CD4-positive, alpha-beta T cell treated with Interleukin-6 at 100 ng/mL for 8 hours (primary cell): ENCODE measurements at places on chromosomes 4 and X.

- no peak for DNase-seq
Measured at GRCh38 chrX:70720721-70721120, 187.8 kb downstream of the TEX11 start.

DNA sequence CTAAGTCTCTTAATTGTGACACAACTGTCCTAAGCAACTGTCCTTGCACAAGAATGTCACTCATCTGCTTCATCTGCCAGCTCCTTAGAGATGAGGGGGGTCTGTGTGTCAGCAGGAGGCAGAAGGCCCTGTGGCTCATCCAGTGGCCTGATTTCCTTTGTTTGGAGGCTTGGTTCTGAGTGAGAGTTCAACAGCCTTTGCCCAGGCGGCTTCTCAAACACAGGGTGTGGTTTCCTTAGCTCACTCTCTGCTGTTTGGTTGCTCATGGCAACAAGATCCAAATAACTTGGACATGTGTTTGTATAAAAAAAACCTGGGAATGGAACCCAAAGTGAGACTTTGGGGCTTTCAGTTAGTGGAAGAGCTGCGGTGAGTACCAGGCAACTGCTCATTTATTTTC is 46.6 kb downstream of the MAP7D3 start:
- peak; percentile 25 for DNase-seq

GRCh38 chr4:1746919-1747602 is 25.7 kb downstream of the TACC3 start:
- DNase-seq: no peak

DNA sequence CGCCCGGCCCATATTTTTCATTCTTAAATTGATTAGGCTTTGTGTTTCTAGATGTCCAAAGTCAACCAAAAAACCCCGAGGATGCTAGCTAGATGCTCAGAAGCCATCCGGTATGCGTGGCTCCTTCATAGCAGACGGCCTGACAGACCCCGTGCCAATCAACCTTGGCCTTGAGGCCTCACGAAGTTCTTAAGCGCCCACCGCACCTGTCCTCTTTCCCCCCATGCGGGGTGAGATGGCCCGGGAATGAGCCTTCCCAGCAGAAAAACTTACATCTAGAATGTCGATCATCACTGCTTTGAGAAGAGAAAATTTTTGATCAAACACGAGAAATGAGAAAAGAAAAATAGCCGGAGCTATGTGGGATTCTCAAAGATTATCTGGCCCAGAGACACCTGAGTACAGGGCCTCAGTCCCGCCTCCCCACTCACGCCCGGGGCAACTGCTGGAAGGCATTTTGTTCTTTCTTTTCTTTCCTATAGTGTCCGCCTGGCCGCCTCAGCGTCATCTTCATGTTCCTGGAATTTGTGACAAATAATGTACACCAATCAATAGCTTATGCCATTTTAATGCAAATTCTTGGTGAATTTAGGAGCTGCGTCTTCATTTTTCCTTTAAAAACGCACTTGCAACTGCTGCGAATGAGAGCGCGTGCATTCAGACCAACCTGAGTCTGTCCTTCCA is 1.6 kb upstream of the NAT8L start:
- DNase-seq: no peak

DNA sequence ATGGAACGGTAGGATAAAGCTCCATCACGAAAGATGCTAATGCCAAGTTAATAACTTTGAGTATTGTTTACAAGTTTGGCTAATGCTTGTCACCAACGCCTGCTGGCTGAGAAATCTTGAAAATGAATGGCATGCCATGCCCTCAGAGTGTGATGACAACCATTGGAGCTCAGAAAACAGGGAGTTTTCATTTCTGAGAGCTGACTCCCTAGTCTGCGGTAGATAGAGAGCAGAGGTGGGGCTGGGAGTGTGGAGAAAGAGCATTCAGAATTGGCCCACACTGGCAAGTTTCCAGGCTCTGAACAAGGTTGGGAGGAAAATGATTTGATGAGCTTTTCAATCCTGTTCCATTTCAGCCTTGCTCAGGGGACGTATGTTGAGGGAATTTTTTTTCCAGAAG is 183.9 kb downstream of the CPEB2 start:
- DNase-seq: no peak

GRCh38 chr4:128241019-128241418 is 46.6 kb downstream of the PGRMC2 start:
- DNase-seq: no peak

- no peak for DNase-seq
Measured at GRCh38 chr4:43547561-43547960, 655.0 kb downstream of the GRXCR1 start.

DNA sequence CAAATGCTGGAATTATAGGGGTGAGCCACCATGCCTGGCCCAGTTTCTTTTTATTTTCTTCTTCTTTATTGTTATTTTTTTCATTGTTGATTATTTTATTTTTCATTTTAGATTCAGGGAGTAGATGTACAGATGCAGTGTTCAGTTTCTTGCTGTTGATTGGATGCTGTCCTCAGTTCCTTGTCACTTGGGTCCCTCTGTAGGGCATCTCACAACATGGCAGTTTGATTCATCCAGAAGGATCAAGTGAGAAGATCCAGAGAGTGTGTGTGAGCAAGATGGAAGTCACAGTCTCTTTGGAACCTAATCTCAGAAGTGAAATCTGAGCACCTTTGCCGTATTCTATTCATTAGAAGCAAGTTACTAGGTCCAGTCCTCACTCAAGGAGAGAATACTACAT is 20.9 kb downstream of the HMGB3 start:
- DNase-seq: no peak

DNA sequence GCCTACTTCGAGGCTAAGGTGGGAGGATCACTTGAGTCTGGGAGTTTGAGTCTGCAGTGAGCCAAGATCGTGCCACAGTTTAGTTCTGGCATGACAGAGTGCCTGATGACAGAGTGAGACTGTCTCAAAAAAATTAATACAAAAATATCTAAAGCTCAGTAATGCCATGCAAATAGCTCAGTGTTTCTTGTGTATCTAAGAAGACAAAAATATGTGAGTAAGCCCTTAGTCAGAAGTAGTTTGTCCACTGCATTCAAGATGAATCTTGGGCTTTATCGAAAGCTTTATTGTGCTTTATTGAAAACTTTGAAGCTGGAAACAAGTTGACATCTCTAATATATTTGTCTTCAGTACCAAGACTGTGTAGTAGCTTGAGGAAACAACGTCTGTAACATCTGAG is 115.9 kb downstream of the GPAT3 start:
- DNase-seq: no peak

DNA sequence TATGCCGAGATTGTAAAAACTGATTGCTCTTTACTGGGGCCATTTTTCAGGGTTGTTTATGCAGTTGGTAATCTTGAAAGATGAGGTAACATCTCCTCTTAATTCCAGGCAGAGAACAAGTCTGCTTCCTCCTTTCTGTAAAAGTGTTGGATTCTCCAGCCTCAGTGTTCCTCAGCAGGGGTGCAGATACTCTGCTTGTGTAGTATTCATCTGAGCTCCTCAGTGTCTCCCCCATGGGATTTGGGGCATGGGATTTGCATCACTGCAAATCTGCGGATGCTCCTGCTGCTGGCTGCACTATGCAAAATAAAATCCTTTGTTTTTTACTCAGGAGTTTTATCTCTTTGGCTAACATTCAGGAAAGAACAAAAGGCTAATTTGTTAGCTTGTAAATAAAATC is 104.9 kb upstream of the ATP8A1 start:
- DNase-seq: no peak

DNA sequence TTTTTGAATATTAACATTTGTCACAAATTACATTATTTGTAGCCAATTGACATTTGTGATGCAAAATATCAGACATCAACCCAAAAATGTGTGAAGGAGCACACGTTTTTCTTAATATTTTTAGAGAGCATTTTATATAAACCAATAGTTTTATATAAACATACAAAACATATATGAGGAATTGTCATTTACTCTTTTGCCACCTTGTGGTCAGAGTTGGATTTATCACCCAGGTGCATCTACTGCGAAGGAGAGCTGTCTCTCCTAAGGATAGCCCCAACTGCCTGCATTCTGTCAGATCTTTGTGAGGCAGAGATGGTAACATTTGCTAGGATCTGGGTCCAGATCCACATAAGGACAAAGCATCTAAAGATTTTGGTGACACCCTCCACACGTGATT is 2.5 kb upstream of the USP27X start:
- DNase-seq: peak; percentile 24

- DNase-seq: no peak
Measured at GRCh38 chrX:128543114-128543513, 490.9 kb upstream of the ACTRT1 start.

DNA sequence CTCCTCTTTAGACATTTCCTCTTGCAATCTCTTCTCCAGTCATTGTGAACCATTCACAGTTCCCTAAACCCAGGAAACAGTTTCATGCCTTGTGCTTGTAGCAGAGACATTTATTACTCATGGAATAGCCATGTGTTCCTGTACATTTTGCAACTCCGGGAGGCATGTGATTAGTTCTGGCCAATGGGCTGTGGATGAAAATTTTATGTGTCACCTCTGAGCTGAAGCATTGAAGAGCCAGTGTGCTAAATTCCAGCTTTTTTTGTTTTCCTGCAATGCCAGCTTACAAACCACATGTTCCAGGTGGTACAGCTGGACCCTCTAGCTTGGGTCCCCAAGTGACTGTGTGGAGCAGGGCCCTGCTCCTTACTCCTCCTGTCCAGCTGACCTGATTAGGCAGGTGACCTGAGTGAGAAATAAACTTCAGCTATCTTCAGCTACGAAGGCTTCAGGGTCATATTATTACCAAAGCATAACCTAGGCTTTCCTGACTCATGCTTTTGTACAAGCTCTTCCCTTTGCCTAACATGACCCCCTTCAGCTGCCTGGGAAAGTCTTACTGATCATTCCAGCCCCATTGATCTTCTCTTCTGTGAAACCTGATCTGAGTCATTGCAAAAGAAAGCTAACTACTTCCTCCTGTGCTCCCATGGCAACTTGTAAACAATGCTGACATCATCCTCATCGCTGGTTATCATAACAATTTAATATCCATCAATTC is 200.4 kb downstream of the PTTG2 start:
- peak; percentile 57 for DNase-seq

DNA sequence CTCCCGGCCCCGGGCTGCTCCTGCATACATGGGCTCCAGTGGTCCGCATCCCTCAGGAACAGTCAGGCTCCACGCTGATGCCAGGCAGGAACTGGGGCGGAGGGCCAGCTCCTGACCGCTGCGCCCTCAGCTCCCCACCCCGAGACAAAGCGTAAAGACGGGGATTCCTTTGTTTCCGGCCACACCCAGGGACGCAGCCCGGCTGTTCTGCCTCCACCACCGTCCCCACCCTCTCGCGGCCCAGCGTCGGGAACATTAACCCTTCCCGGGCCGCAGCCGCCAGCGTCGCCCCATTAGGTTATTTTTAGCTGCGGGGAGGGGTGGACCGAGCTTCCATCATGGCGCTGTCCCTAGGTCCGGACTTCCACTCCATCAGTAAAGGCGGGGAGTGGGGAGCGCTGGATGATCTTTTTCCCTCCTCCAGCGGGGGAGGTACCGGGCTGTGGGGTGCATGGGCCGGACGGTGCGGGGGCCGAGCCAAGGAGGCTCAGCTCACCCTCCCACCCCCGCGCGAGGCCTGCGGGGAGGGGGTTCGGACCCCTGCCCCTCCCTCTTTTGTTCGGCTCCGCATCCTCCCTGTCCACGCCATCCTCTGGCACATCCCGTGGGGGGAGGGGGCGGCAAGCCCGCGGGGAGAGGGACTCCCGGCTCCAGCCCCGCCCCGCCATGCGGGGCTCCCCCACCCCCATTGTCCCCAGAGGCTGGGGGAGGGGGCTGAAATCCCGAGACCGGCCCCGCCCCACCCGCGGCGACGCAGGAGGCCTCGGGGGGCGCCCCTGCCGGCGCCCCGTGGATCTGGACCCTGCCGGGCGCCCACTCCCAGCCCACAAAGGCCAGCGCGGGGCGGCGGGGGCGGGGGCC is 5.3 kb downstream of the CRMP1 start:
- no peak for DNase-seq

DNA sequence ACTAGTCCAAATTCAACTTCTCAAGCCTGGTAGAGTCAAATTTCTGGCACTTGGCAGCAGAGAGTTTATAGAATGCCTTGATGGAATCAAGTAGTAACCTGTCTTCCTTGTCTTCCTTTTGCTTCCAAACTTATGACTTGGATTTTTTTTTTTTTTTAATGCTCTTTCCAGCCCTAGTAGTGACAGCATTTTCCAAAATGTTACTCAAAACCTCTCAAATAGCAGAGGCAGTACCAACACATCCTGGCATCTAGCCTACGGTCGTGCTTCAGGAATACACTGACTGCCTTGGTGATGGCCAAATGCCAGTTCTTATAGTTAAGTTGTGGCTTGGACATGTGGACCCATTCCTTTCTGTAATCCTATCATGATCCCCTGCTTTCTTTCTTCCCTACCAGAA is 46.0 kb downstream of the GALNT7 start:
- no peak for DNase-seq

GRCh38 chr4:112312610-112313239 is 15.6 kb downstream of the ALPK1 start:
- no peak for DNase-seq

GRCh38 chr4:128558896-128559679 is 250.4 kb upstream of the JADE1 start:
- DNase-seq: no peak

DNA sequence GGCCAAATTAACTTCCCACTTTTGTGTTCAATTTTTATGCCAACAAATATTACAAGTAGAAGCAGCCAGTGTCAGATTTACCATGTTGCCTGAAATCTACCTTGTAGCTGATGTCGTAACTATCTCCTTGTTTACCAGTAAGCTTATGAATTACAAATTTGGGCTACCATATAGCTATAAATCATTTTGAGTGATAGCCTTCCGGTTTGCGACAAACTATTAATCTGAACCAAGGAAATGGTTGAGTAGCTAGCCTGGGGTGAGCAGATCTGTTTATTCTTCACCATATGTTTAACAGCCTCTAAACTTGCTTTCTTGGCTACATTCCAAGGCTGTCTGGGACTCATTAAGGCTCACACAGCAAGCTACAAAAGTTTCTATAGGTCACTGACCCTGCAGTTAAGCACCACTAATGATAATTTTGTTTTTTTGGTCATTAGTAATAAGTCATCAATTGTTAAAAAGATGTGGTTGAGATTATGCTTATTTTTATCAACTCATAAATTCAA is 218.7 kb upstream of the SPOCK3 start:
- DNase-seq: no peak

GRCh38 chrX:119071381-119071780 is 1.4 kb upstream of the CT47C1 start:
- no peak for DNase-seq

DNA sequence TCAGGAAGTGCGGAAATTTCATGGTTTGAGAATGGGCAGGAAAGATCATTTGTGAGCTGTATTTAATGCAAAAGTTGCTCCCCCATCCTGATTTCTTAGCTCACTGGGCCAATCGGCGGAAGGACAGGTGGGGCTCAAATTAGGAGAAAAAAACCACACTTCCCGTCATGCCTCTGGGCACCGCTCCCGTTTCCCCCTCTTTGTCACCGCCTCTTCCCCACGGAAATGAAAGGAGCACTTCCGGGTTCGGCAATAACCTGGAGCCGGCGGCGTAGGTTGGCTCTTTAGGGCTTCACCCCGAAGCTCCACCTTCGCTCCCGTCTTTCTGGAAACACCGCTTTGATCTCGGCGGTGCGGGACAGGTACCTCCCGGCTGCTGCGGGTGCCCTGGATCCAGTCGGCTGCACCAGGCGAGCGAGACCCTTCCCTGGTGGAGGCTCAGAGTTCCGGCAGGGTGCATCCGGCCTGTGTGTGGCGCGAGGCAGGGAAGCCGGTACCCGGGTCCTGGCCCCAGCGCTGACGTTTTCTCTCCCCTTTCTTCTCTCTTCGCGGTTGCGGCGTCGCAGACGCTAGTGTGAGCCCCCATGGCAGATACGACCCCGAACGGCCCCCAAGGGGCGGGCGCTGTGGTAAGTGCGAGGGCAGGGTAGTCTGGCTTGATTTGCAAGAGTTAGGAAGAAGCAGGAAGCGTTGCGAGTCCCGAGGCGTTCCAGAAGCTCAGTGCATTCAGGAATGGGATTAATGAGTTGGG is at the start of gene TMEM33:
TSS of gene TMEM33 (plus strand) at position 529 of the 751 bp plus-strand sequence. CDS start at position 585, 56 bp downstream.
- peak; percentile 81 for DNase-seq
